HFFc6 (cell line): ENCODE measurements at places on chromosomes 4 and X. TPM values are rescaled to one million over a fixed set of nuclear protein-coding genes. Genes with fewer than 3 reads are reported as not detected.

GRCh38 chrX:40449956-40450706 lies 130.6 kb upstream of the ATP6AP2 start:
- no peak for DNase-seq

DNA sequence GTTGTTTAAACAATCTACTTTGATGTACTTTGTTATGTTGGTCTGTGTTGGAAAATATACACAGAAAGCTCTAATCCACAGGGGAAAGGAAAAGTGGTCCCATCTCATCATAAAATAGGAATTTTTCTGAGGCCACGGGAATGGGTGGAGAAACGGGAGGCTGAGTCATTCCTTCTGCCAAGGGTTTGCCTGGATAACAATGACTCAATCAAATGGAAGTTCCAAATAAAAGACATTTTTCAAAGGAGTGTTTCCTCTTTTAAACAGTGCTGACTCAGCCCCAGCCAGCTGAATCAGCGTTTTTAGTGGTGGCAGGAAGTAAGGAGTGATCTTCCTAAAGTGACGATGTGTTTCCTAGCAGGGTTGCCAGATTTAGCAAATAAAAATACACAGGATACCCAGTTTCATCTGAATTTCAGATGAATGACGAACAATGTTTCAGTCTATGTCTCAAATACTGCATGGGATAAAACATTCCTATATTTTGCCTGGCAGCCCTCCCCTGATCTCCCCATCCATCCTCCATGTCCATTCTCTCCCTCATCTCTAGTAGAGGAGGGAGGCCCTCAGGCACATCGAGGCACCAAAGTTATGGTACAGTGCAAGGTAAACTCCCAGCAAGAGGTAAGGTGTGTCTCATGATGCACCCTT lies 345.4 kb upstream of the GATB start:
- peak; percentile 97 for DNase-seq

- DNase-seq: peak; percentile 2
These were observed 36.7 kb upstream of the FBXW7 start for GRCh38 chr4:152572417-152573086.

DNA sequence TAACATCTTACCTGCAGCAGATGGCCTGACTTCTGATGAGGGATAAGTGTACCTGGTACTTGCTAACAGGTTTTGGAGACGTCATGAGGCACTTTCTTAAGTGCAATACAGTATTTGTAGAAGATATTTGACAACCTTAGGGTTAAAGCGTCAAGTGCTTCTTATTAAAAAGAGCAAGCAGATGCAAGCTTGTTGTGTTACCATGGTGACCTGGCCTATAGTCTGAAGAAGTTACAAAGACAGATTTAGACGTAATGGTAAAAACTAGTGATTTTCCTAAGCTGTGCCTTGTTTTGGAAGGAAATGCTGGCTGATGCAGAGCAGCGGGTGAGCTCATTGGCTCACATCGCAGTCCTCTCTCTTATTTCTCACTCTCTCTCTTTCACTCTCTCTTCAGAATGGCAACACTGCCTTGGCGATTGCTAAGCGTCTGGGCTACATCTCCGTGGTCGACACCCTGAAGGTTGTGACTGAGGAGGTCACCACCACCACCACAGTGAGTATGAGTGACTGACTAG lies 243.6 kb downstream of the ANK2 start:
- peak; percentile 47 for DNase-seq

The NKAP gene
- 6.8 and 7.5 TPM in 2 replicates for total RNA-seq

- no peak for DNase-seq
These were observed 69.3 kb downstream of the BTC start for GRCh38 chr4:74724979-74725378.

The CLIC2 gene
- total RNA-seq: not detected in 2 replicates

The CYLC1 gene
- total RNA-seq: not detected in 3 replicates

The GNRHR gene
- total RNA-seq: not detected in 3 replicates

GRCh38 chr4:27568952-27569319 lies 708.3 kb downstream of the STIM2 start:
- no peak for DNase-seq

GRCh38 chr4:128234836-128235235 lies 52.8 kb downstream of the PGRMC2 start:
- no peak for DNase-seq

The TCEAL9 gene
- total RNA-seq: 85.4 and 94.2 TPM in 2 replicates

The NELFA gene
- total RNA-seq: 20.3 to 20.5 TPM (median 20.4 TPM) in 3 replicates

DNA sequence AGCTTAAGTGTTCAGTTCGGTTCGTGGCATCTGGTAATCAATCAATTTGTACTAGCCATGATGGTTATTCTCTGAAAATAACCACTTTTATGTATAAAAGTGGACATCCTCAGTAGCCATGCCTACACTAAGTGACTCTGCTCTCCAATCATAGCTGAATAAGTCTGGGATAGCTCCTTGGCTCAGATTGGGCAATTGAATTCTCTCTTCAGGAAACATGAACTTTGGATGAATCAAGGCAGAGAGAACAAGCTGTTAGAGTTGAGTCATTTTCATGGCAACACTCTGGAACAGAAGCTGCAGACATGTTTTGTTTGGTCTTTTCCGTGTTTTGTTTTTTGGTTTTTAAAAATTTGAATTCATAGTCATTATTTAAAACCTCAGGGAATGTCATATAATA lies 66.8 kb upstream of the TMEM164 start:
- peak; percentile 50 for DNase-seq

The PLK4 gene
- 5.8 to 12.6 TPM (median 12.4 TPM) in 3 replicates for total RNA-seq

The SLC6A8 gene
- 14.0 to 31.8 TPM (median 30.2 TPM) in 3 replicates for total RNA-seq

DNA sequence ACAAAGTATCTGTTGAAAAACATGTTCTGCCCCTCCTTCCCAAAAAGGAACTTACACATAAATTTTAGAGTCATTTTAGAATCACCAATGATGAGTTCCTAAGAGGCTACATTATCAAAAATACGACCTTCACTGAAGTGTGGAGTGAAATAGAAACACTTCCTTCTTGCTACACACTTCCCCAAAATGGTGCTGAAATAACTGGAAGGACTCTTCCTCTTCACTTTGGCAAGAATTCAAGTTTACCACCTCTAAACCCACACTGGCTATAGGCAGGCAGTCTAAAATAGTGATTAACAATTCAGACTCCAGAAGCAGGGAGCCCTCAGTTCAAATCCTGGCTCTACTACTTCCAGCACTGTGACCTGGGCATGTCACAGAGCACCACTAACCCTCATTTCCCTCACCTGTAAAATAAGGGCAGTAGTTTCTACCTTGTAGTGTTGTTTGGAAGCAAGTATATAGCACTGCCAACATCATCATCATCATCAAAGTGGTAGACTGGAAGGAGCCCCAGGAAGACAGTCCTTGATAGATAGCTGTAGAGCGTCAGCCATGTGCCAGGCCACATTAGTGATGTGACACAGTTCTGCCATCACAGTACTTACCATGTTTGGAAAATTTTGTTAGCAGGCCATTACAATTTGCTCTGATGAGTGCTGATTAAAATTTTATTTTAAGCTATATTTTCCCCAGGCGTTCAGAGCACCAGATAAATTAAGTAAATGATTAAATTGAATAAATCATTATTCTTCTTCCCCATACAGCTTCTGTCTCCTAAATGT lies 103.3 kb downstream of the PARM1 start:
- DNase-seq: no peak

The TCEANC gene
- total RNA-seq: 0.99 to 1.7 TPM (median 1.2 TPM) in 3 replicates

The MAGEA10 gene
- not detected in 2 replicates for total RNA-seq

GRCh38 chr4:79611026-79611425 lies 203.0 kb upstream of the GK2 start:
- DNase-seq: no peak

DNA sequence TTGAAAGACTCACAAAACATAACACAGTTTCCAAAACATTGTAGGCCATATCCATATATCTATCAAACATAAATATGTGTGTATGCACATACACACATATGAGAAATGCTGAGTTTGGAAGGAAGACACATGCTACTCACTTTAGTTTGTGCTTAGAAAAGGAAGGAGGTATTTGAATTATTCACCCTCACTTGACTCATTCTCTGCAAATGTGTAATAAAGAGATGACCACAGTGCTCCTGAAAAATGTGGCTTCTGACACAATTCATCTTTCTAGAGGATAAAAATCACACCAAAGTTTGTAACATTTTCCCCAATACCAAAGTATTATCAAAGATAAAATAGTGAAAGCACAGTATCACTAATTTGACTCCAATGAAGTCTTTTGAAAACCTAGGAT lies 950.1 kb downstream of the FAT4 start:
- peak; percentile 10 for DNase-seq

The FGFR3 gene
- 0.48 to 0.76 TPM (median 0.56 TPM) in 3 replicates for total RNA-seq

The FGFBP2 gene
- total RNA-seq: not detected in 3 replicates

GRCh38 chrX:15056044-15056443 lies 182.8 kb downstream of the MOSPD2 start:
- DNase-seq: no peak

The APELA gene
- total RNA-seq: not detected in 3 replicates

The PPBP gene
- total RNA-seq: not detected in 3 replicates

GRCh38 chr4:3700223-3700622 lies 66.0 kb upstream of the ADRA2C start:
- no peak for DNase-seq
